Pancreas (tissue), 10 donors: ENCODE measurements at places on chromosomes 5 and 9. TPM values are rescaled to one million over a fixed set of nuclear protein-coding genes. Genes with fewer than 3 reads are reported as not detected.

- no peak for DNase-seq
Observed at GRCh38 chr5:65485405-65485804, 3.7 kb upstream of the ADAMTS6 start.

DNA sequence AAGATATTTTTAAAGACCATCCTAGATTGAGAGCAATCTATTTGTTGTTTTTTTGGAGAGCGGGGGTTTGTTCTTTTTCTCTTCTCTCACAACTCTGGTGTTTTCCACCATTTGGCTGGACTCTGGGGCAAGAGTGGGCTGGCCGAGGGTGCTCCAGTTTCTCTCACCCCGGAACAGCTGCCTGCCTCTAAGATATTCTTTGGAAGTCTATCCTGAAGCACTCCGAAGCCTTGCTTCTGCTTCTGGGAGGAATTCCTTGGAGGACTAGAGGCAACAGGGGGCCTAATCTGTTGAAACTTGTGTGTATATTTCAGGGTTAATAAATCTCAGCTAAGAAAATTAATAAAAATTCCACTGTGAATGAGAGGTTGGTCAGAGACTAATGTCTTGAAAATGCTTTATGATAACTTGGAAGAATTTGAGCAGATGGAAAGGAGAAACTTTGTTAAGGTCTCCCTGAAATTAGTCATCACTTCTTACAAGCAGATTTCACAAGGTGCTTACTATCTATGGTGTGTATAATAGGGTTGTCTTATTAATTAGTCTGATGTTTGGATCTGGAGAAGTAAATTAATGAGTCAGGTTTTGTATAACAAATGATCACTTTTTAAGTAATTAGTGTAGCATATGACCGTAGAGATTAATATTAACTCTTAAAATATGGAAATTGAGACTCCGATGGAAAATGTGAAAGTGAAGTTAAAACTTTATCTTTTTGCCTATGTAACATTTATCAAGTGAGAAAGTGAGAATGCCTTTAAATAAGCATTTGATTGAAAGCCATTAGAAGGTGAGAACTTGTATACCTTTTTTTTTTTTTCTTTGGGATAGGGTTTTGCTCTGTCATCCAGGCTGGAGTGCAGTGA lies 4.0 kb downstream of the MAN2A1 start:
- no peak for DNase-seq

DNA sequence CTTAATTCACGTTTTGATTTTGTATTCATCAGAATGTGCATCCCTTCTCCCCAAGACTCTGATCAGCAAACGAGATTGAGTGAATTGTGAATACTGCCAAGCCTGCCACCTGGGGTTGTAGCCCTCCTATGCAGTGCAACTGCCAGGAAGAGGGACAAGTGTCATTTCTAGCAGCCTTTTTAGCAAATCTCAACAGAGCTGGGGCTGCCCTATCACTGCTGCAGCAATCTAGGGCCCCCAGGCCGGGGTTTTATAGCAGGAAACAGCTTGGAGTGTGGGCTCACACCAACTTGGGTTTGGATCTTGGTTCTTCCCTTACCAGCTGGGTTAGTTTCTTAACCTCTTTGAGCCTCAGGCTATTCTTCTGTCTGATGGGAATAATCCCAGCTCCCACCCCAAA lies 4.0 kb downstream of the CSF1R start:
- no peak for DNase-seq

DNA sequence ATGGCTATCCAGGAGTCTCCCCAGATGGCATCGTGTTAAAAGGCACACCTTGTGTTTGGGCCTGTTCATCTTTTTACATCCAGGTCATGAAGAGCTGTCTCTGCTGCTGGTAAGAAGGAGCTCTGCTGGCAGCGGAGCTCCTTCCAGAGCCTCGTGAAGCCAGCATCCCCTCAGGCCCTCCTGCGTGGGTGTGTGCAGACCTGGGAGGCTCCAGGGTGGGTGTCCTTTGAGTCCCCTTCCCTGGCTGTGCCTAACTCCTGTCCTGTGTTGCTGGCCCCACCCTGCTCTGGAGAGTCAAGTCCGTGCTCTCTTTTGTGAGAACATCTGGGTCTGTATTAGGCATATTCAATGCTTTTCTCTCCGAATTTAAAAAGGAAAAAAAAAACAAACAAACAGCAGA lies 149.6 kb upstream of the IRX2 start:
- no peak for DNase-seq

- no peak for DNase-seq
Observed at GRCh38 chr5:36861871-36862270, 14.7 kb upstream of the NIPBL start.

GRCh38 chr9:8430945-8431344 lies 631.4 kb upstream of the DMAC1 start:
- no peak for DNase-seq

- no peak for DNase-seq
Observed at GRCh38 chr5:142935014-142935413, 164.8 kb downstream of the ARHGAP26 start.

DNA sequence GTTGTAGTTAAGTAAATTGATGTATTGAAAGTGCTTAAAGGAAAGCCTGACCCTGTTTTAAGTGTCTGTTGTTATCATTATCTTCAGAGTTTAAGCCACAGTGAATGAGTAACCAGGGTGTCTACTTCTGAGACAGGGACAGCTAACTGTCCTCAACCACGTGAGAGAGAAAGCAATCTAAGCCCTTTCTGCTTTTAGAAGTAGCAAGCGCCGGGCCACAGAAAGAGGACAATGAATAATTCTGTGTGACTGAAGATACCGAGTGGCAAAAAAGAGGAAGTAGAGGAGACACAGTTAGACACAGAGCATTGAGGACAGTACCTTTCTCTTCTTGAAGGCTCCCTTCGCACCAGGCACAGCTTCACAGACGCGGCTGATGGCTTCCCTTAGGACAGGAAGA lies 86.3 kb downstream of the S1PR3 start:
- DNase-seq, result no peak

DNA sequence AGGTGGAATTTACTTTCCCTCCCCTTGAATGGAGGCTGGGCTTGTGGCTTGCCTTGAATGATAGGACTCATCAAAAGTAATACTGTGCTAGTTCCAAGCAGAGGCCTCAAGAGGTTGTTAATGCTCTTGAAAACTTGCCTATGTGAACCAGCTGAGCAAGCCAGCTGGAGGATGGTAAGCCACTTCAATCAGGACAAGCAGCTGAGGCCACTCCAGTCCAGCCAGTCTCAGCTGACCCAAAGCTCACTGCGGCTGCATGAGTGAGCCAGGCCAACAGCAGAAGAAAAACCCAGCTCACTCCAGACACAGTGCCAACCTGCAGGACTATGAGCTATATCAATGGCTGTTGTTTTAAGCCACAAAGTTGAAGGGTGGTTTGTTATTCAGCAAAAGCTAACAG lies 182.8 kb downstream of the MCTP1 start:
- DNase-seq, result no peak

DNA sequence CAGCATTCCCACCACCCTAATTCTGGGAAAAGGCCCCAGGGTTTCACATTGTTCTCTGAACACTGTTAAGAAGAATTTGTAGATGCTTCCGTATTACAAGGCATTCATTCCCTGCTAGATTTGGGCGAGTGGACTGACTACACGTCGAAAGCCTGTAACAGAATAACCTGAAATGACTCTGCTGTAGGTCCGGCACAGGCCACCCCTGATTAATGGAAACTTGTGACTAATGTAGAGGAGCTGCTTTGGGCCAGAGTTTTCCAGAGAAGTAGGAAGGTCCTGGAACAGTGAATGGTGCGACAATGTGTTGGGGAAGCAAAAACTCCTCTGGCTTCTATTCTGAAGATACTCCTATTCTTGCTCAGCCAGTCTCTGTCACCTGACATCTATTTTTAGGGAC lies 87.6 kb downstream of the NR3C1 start:
- DNase-seq, result no peak

GRCh38 chr5:111887706-111888105 lies 130.7 kb upstream of the NREP start:
- no peak for DNase-seq

DNA sequence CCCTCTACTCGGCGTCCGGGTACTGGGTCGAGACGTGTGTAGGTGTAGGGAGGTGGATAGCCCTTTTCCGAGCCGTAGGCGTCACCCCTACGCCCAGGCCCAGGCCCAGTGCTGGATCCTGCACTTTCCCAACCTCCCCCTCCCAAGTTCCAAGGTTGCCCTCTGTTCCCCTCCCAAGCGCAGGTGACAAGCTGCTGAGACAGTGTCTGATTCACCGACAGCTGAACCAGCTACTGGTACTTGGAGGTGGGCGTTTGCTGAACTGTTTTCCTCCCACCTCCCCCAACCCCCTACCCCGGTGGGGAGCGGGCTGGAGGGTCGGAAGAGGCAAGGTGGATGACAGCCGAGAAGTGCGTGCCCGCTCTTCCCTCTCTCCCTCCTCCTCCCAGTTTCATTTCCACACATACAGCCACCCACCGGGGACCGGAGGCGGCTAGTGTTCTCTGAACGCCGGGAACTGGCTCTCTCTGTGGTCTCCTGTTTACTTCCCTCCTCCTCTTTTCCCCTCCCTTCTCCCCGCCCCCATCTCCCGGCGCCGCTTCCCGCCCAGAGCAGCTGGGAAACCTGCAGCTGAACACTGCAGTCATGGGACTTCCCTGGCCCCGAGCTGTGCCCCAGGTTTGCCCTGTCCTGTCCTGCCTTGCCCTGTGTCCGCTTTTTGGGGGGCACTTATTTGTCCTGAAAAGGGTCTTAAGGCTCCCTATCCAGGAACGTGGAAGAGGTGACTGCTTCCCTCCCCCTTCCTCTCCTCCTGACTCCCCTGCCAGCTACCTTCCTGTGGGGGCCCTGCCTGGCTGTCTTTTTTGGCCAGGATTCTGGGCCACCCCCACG lies 6.2 kb upstream of the KLF9 start:
- peak; percentile 97 for DNase-seq

DNA sequence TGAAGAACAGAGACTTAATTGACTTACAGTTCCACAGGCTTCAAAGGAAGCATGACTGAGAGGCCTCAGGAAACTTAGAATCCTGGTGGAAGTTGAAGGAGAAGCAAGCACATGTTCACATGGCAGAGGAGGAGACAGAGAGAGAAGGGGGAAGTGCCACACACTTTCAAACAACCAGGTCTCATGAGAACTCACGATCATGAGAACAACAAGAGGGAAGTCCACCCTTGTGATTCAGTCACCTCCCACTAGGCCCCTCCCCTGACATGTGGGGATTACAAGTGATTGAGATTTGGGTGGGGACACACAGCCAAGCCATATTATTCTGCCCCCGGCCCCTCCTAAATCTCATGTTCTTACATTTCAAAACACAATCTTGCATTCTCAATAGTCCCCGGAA lies 19.5 kb downstream of the NR3C1 start:
- DNase-seq, result no peak

DNA sequence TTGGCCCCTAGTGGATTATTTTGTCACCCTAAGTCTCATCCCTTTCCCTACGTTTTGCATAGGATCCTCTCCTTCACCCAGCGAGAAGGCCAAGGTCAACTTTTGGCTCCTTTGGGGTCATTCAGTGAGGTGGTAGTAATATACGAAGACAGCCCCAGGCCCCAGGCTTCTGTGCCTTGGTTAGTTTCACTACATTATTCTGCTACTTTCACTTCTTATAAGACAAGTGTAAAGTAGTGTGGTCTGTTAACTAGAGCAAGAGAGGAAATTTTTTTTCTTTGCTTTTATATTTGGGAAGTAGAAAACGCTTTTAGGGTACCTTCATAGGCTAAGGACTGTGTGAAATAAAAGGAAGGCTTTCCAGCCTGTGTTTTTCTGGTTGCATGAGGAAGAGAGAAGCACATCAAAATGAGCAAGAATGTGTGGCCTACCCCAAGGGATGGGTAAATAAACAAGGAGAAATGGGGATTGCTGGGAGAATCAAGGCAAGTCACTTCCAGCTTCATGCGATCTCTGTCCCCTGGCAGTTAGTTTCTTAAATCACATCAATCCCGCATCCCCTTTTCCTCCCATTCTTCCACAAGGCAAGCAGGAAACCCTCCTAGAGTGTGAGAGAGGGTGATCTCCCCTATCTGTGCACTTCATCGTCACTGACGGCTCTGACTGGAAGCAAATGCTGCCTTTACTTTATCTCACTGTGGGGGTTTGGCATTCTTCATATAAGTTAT lies 677.0 kb upstream of the WWC1 start:
- DNase-seq, result no peak

- no peak for DNase-seq
Observed at GRCh38 chr5:7742241-7742656, 108.7 kb downstream of the CFAP90 start.

DNA sequence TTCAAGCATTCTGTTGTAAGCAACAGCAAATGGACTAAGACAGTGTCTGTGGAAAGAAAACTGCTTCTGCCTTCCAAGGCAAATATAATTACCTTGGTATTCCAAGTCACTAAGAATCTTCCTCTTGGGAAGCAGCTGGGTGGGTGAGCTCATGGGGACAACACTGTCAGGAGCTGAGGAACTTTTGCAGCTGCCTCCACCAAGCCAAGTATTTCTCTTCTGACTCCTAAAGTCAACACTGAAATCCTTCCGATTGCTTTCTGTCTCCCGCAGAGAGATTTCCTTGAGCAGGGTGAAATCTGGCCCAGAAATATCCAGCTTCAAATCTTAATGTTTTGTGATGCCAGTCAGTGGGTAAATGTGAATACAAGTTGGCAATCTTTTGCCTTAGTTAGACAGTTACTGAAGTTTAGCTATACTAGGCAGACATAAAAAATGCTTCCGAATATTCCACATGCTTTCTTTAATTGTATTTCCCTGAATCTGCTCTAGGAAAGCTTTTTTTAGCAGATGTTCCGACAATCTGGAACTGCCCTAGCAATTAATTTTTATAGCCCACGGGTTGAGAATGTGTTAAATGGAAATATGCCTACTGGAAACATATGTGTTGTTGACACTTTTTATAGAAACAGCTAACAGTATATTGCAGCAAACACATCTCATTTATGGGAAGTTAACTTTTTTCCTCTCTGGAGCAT lies 369.9 kb upstream of the DAB2 start:
- no peak for DNase-seq

The CCNJL gene
- 0.12 TPM for total RNA-seq

The CA9 gene
- 2.7 TPM for total RNA-seq

The EPB41L4A gene
- 11.3 TPM for total RNA-seq

The FOXD4 gene
- not detected for total RNA-seq

The C9orf43 gene
- 0.37 TPM for total RNA-seq

The FAM151B gene
- 2.5 TPM for total RNA-seq

The CDKN2B-AS1 gene
- 0.24 TPM for total RNA-seq

The ACO1 gene
- total RNA-seq, result 29.6 TPM
